ENCODE measurements at places on chromosomes 4 and X. TPM values are rescaled to one million over a fixed set of nuclear protein-coding genes. Genes with fewer than 3 reads are reported as not detected.

DNA sequence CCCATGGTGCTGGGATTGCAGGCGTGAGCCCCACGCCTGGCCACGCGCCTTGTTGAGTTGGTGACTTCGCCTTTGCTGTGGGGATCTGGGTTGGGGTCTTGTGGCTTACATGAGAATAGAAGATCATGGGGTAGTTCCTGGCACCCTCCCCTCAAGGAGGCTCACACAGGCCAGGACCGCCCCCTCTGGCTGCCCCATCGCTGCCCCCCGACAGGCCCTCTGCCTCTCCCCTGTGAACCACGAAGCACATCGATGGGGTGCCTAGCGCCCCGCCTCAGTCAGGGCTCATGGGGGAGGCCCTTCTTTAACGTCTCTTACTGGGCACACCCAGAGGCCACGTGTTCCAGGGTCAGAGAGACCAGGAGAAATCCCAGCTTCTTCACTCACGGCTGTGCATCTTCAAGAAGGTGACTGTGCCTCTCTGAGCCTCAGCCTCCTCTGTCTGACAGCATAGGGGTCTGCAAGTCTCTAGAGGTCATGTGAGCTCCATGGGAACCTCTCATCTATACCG, 23.6 kb upstream of the SPON2 start:
- peak; percentile 53 for DNase-seq

GRCh38 chr4:105453550-105454205, 20.2 kb downstream of the PPA2 start:
- no peak for DNase-seq

GRCh38 chrX:68710870-68711576, 63.6 kb downstream of the STARD8 start:
- no peak for DNase-seq

The SLITRK4 gene
- not detected for total RNA-seq

DNA sequence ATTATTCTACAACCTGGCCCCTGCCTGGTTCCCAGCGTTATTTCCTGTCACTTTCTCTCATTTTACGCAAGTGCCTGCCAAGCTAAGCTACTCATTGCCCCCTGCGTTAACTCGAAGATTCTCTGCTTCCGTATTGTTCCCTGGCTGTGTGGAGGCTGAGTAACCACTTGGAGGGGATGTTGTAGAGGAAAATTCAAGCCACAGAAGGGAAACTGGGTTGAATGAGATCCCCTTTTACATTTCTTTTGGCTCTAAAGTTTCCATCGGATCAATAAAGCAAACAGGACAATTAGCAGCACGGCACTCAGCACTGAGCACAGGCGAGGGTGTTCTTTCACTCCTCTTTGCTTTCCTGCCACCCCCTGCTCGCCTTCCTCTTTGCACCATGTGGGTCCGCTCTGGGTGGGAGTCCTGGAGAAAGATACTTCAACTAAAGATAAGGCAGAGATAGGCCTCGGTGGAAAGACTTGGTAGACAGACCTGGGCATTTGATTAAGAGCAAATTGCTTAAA, 4.2 kb upstream of the TMSB4X start:
- no peak for DNase-seq

DNA sequence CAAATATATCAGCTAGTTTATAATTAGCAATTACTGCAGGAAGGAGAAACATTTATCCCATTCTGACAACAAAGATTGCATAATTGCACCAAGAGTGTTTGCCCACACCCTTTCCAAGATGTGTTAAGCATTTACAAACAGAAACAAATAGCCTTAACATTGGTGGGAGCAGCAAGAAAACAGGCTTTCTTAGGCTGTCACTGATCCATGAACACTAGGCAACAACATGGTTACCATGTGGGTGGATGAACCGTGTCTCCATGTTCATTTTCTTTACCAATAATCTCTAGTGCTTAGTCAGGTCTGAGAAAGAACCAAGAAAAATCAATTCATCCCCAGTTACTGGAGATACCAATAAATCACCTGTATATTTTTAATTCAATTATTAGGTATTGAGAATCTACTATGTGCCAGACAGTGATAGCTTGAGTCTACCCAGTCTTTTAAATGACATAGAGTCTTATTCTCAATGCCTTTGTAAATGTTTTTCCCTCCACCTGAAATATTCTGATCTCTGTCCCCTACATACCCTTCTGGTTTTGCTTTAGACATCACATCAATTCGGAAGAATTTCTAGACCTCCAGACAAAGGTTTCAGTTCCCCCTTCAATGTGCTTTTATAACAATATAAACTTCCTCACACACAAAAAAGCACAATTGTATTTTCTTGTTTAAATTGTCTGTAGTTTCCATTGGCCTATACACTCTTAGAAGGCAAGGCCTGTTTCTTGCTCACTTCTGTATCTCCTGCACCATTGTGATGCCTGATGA, 286.6 kb downstream of the PPP1R2C start:
- DNase-seq, result no peak

DNA sequence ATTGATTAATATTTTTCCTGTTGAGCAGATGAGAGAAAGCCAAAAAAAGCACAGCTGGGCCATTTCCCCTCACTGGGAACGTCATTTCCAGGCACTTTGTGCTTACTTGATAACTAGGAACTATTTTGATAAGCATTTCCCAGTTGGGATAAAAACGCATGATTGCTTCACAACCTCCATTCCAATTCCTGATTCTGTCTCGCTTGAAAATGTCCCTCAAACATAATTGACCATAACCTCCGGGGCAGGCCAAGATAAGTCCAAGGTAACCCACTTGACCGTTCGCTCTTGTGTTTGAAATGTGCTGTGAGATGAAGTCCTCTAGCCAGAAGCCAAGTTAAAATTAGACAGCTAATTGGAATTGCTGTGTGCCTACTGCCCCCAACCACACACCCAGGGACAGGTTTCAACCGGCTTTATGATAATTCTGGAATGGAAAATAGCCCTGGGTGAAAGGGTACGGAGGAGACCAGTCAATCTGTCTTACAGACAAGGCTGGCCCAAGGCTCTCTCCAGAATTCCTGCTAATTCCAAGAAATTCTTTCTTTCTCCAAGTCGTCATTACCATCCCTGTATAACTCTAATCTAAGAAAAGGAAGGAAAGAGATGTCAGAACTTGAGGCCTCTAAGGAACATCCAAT, 137.1 kb downstream of the MID1 start:
- no peak for DNase-seq

GRCh38 chrX:33273535-33273934, 62.2 kb upstream of the DMD start:
- no peak for DNase-seq

DNA sequence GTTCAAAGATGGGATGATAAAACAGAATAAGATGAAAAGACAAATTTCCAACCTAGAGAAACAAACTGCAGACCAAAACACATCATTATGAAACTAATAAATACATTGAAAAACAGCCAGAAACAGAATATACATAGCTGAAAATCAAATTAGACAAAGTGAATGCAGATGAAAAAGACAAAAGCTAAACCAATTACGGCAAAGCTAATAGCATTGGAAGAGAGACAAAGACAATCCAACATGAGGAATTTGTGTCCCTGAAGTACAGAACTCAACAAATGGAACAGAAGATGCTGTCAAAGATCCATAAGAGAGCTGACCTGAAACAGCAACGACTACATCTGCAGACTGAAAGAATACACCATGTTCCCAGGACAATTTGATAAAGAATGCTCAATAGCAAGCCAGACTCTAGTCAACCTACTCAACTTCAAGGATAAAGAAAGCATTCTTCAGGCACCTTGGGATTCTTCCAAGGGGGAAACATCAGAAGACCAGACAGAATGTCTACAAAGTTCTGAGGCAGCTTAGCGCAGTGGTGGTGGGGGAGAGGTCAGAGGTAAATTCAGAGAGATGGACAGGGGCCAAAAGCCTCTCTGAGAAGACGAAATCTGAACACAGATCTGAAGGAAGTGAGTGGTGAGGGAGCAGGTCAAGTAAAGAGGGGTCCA, 27.4 kb upstream of the IRAK1 start:
- no peak for DNase-seq

- no peak for DNase-seq
These were observed 20.5 kb downstream of the HADH start for GRCh38 chr4:108010167-108010566.

The DIAPH2 gene
- total RNA-seq, result 29.7 TPM

Measured in natural killer cell treated with Interleukin-12 subunit alpha and Interleukin-12 subunit beta and Interleukin-15 and Interleukin-18, amount 100 ng/mL, for 72 hours (primary cell).